Esophagus squamous epithelium (tissue), 5 donors: ENCODE measurements at places on chromosomes 11 and 22. TPM values are rescaled to one million over a fixed set of nuclear protein-coding genes. Genes with fewer than 3 reads are reported as not detected.

The CRYBB3 gene
- not detected for total RNA-seq

- DNase-seq = no peak
These were observed 250.8 kb upstream of the B3GAT1 start for GRCh38 chr11:134662629-134663360.

The TTC9C gene
- total RNA-seq = 21.3 TPM

DNA sequence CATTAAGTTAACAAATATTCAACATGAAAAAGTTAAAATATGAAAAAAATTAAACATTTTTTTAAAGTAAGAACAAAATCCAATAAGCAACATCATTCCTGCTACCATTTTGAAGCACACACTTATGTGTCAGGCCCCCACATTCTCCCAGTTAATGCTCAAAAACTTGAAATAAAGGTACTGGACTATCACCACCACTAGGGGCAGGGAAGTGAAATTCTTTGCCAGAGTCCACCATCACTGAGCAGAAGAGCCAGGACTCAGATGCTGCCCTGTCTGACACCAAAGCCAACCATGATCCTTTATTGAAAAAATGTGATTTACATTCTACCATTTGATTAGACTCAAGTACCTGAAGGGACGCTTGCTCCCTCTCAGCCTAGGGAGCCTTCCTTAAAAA lies 39.1 kb downstream of the PITPNB start:
- DNase-seq = no peak

GRCh38 chr11:60919956-60920355 lies 4.3 kb upstream of the TMEM132A start:
- no peak for DNase-seq

DNA sequence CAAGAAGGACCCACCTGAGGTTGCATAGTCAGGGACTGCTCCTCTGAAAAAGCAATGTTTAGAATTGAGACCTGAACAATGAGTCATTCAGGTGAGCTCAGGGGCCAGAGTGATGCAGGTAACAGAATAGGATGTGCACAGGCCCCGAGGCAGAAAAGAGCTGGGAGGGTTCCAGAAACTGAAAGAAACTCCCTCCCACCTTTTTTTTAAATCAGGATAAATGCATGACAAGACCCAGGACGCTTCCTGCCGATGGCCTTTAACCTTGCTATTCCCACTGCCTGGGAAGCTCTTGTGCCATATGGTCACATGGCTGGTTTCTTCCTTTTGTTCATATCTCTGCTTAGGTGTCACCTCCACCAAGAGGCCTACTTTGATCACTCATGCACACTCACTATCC lies 214.2 kb upstream of the ZBED5 start:
- DNase-seq = no peak

The CEND1 gene
- total RNA-seq = 0.15 TPM

DNA sequence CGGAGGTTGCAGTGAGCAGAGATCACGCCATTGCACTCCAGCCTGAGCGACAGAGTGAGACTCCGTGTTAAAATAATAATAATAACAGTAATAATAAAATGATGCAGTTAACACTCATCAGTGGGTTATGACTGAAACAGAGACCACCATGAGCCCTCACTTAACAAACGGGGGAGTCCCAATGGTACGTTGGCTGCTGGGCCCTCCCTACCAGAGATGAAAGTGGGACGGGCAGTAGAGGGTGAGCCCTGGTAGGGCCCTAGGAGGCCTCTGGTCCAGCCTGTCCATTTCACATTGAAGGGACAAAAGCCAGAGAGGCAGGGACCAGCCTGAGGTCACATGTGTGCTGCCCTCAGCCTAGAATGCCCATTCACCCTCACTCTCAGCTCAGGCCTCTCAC lies 13.7 kb upstream of the KIAA0930 start:
- no peak for DNase-seq

DNA sequence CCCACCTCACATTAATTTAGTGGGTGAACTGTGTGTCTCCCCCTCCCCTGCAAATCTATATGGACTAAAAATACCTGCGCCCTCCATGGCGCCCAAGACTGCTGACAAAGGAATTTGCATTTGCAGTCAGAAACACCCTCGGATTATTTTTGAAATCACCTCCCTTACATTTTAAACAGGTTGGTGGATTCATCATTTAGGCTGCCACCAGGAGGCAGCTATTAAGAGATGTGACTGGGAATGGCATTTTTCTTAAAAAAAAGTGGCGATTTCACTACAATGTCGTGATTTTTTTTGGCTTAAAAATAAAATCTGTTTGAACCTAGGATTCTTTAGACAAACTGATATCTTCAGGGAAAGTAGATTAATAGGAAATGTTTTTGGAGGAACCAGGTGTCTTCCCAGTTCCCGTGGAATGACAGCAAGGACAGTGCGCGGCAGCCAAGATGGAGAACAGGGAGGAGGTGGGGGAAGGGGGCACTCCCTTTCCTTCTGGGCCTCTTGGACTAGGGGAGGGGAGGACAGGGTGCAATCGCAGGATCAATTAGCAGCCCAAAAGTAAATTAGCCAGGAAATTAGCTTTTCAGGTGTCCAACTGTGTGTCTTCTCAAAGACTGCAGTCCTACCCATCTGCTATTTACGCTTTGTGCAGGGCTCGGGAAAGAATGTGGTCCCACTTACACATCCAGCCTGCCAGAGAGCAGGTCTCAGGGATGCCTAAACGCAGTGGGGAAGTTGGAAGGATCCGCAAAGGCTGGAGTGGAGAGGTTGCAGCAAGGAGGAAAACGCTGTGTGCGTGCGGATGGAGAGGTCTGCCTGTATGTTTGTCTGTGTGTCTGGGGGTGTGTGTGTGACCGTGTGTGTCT lies 496.4 kb downstream of the NTM start:
- DNase-seq = no peak

GRCh38 chr11:76005756-76006155 lies 190.7 kb downstream of the UVRAG start:
- no peak for DNase-seq

GRCh38 chr11:75285776-75286360 lies 45.3 kb downstream of the TPBGL start:
- no peak for DNase-seq

DNA sequence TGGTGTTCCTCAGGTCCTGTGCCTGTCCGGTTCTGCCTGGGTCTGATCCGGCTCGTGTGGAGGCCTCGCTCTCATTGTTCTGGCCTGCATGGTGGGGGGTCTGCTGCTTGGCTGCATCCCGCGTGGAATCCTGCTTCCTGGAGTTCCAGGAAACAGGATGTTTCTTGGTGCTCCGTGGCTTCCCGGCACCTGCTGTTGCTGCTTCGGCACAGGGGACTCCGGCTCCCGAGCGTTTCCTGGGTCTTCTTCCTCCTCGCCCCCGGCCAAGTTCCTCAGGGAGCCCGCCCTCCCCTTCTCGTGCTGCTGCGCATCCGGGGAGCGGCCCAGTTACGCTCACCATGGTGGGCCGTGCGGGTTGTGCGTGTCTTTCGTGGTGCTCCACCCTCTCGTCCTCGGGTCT lies 29.9 kb downstream of the GLB1L2 start:
- no peak for DNase-seq

DNA sequence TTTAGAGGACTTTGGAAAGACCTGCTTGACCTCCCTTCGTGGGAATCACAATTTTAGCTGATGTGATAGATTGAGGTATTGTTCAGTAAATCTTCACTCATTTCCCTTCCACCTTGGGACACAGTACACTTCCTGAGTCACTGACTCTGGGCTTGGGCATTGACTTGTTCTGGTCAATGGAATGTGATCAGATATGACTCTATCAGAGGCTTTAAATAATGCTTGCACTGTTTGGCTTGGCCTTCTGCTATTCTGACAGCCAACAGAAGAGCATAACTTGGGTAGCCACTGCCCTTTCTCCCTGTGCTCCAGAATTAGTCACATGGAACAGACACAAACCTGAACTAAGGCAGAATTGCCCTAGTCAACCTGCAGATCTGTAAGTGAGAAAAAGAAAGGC lies 12.5 kb downstream of the PRR5L start:
- no peak for DNase-seq

The PRRG4 gene
- 42.0 TPM for total RNA-seq

DNA sequence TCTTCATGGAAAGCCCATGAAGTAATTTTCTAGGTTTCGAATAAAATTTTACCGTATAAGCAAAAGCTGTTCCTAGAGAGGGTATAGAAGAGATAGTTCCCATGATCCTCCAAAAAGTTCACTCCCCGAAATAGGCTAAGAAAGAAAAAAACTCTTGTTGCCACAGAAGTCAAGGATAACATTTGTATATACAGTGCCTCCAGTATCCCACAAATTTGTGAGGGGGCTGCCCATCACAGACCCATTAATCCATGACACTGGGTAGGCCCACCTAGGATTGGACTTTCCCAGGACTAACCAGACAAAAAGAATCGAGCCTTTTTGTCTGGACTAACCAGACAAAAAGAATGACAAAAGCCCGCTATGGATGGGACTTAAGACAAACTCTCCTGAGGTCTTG lies 233.0 kb downstream of the DDX10 start:
- DNase-seq = no peak

The P2RY6 gene
- total RNA-seq = 1.2 TPM

The HORMAD2 gene
- total RNA-seq = not detected
